NCI-H1694 treated with DMSO at 0.1 percent for 48 hours (cell line): ENCODE measurements at places on chromosomes 6 and 20.

DNA sequence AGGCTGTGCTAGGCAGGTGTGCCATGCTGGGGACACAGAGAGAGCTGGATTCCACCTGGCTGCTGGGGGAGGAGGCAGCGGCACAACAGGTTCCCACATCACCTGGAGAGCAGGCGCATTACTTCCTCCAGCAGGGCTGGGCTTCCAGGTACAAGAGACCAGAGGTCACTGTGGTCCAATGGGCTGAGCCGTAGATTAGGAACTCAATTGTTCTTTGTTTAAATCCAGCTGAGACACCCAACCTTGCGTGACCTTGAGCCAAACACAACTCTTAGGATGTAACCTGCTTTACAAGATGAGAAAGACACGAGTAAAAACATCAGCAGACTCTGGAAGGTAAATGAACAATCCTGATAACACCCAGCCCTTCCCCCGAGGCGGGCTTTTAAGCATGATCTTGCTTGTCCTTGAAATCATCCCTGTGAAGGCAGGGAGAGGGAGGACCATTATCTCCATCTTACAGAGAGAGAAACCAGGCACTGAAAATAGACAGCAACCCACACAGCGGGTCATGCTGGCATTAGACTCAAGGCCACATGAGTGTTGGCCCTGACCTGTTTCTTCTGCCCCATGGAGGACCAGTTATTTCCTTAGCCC is 216.5 kb upstream of the RREB1 start:
- no peak for DNase-seq

DNA sequence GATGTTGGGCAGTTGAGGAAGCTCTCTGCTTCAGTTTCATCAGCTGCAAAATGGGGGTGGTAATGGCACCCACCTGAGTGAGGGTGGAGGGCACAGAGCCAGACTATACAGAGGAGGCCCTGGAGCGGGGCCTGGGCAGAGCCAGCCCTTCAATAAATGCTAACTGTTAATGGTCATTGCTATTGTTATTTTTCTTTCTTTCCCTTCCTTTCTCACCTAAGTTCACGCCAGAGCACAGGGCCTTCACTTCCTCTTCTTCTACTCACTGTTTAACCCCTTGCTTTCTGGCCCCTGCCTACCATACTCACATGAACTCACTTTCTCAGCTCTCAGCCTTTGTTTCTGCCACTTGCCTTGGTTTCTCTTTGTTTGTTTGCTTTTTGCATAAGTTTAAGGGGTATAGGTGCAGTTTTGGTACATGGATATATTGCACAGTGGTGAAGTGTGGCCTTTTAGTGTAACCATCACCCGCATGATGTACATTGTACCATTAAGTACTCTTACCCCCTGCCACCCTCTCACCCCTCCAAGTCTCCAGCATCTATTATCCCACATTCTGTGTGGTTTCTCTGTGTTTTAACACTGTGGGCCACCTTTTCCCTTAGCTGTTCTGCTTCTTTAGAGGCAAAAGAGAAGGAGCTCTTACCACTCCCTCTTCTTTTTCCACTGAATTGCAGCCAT is 7.5 kb upstream of the RREB1 start:
- DNase-seq: no peak

DNA sequence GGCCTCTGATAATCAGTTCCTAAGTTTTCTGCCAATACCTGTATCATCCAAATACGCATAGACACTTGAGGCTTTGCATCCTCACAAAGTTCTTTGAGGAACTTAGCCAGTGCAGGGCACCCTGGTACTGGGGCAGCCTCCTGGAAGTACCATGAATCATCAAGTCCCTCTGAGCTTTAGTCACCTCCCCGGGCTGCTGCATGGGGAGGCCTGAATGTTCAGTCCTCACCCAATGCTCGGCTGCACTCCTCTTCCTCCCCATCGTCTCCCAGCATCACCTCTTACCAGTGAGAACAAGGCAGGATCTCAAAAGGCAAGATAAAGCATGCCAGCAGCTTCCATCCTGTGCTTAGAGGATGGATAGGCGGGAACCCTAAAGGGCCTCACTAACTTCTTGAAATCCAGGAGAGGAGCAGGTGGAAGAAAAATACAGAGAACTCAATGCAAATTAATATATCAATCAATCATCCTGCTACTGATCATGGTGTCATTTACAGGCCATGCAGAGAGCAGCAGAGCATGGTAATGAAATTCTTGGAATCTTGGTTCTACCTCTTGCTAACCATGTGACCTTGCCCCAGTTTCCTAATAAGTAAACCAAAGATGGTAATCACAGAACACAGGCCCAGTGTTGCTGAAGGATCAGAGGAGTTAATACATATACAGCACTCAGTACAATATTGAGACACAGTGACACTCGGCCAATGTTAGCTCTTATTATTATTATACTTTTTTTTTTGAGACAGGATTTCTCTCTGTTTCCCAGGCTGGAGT is 4.7 kb upstream of the CCN6 start:
- no peak for DNase-seq

GRCh38 chr6:145643760-145644159 is 91.6 kb downstream of the EPM2A start:
- no peak for DNase-seq

GRCh38 chr6:167572841-167573271 is 248.0 kb downstream of the TTLL2 start:
- DNase-seq: peak; percentile 91

GRCh38 chr6:33813990-33814985 is 10.5 kb upstream of the MLN start:
- DNase-seq: no peak

DNA sequence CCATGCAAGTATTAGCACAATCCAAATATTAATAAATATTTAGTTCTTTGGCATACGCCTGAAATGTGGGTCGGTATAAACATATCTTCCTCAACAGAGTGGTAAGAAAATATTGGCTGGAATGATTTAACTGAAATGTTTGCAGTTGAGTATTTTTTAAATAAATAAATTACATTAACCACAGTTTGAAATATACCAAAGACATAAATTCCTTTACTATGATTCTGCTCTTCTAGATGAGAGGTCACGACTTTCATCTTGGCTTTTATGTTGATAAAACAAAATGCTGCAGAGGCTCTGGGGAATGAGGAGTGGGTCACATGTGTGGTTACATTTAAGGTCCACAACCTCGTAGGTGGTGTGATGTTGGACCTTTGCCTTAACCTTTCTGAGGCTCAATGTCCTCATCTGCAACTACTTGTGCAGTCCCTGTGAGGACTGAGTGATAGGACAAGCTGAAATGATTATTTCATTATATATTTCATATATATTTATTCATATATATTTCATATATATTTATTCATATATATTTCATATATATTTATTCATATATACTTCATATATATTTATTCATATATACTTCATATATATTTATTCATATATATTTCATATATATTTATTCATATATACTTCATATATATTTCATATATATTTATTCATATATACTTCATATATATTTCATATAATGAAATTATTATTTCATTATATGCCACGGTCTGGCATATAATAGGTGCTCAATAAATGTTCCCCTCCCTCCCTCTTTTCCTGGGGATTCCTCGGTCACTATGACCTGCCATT is 107.4 kb downstream of the SAMD5 start:
- DNase-seq: no peak

DNA sequence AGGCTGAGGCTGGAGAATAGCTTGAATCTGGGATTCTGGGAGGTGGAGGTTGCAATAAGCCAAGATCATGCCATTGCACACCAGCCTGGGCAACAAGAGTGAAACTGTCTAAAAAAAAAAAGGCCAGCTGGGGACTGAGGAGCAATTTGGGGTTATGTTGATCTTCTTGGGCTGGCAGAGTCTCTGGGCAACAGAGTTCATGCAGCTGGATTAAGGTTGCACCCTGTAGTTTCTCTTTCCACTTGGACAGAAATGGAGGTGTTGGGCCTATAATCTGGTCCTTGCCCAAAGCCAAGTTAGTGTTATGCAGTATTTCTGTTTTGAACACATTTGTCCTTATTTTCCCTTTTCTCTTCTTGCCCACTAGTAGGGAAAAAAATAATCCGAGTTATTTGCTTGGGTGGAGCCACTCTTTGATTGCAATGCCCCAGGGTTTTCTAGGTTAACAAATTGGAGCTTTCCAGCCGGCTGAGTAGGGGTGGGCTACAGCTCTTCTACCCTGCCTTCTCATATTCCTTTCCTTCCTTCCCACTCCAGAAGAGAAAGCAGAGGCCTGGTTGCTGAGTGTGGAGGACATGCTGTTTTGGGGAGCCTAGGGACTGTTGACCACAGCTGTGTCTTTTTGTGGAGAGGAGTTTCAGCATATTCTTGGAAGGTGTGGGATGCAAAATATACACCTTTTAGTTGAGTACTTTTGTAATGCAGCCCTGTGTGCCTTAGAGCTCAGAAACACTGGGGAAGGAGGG is 213.9 kb downstream of the SOX4 start:
- DNase-seq: no peak

DNA sequence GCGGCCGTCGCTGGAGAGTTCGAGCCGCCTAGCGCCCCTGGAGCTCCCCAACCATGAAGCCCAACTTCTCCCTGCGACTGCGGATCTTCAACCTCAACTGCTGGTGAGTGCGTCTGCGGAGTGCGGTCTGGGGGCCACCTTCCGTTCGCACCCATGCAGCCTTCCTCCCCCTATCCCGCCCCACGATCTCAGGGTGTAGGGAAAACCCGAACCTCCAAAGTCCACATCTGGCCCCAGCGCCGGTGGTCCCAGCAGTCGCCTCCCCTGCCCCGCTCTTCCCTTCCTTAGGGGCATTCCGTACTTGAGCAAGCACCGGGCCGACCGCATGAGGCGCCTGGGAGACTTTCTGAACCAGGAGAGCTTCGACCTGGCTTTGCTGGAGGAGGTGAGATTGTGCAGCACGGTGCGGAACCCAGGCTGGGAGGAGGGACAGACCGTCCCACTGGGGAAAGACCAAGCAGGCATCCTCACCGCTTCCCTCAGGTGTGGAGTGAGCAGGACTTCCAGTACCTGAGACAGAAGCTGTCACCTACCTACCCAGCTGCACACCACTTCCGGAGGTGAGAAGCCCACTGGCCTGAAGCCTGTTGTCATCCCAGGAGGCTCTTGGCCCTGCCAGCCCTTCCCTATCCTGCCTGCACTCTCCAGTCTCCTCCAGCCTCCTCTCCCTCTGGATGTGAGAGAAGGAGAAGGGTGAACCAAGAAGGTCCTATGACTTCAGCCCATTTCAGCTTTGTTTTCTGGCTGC is 719 bp downstream of the SMPD2 start:
- DNase-seq: no peak

- DNase-seq: no peak
These were observed 42.3 kb downstream of the CHMP4B start for GRCh38 chr20:33853507-33853813.

DNA sequence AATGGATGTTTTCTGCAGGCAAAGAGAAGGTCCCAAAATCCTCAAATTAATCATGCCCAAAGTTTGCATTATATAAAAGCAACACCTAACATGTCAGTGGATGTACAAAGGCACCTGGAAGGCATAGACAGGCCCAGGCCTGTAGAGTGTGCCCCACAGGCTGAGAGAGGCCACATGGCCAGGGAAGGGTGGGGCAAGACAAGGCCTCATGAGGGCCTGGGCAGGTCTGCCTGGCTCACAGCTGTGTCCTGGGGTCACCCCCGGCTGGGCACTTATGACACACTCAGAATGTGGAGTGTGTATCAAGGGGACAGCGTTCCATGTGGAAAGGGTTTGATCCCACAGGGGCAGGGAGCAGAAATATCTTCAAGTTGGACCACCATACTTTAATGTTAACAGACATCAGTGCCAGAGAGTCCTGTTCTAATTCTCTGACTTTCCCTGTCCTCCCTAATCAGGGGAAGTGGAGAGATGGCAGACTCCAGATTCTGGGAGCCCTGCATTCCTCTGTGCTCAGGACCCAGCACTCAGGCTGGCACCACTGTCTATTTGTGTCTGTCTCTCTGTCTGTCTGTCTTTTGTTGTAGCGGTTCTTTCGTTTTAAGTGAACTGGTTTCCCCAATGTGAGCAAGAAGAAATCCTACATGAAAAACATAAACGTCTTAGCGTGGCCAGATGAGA is 178.3 kb upstream of the FOXA2 start:
- no peak for DNase-seq
